T-helper 2 cell treated with Interferon-gamma antibody and Interleukin-4, amounts not matched to agents 100 ng/mL and 5 ng/mL, for 36 hours (primary cell): ENCODE measurements at places on chromosomes 12 and 14. TPM values are rescaled to one million over a fixed set of nuclear protein-coding genes. Genes with fewer than 3 reads are reported as not detected.

The TMEM132C gene
- not detected in 2 replicates for total RNA-seq

The GALNT4 gene
- 15.4 and 15.5 TPM in 2 replicates for total RNA-seq

The SALL2 gene
- total RNA-seq, result 2.1 and 2.2 TPM in 2 replicates

The MAP3K9 gene
- 5.6 and 5.7 TPM in 2 replicates for total RNA-seq

The TSPAN9 gene
- total RNA-seq, result not detected in 2 replicates

The DPY19L2 gene
- total RNA-seq, result 0.52 and 0.61 TPM in 2 replicates

The ADGRD1 gene
- 0.50 and 0.61 TPM in 2 replicates for total RNA-seq

The AKAP3 gene
- total RNA-seq, result 0.93 and 1.4 TPM in 2 replicates

The LPAR5 gene
- total RNA-seq, result 6.2 and 6.7 TPM in 2 replicates

The DAO gene
- not detected in 2 replicates for total RNA-seq

The P2RX2 gene
- total RNA-seq, result not detected in 2 replicates

The SRRM4 gene
- total RNA-seq, result not detected in 2 replicates
